ENCODE measurements at places on chromosomes 1 and 21.

GRCh38 chr1:20590306-20590777 is 1.4 kb downstream of the CDA start:
- no peak overlapping the region for H3K27ac ChIP-seq
- no peak for DNase-seq
- peaks cover 7% of the 10 kb centered on the region for H3K4me1 ChIP-seq
- no peaks in the 10 kb centered on the region for H3K36me3 ChIP-seq
- H3K4me3 ChIP-seq: no peak overlapping the region

GRCh38 chr21:35849144-35849543 is 211.2 kb downstream of the SETD4 start:
- DNase-seq: no peak
- no peaks in the 10 kb centered on the region for H3K36me3 ChIP-seq
- peaks cover 52% of the 10 kb centered on the region for H3K27me3 ChIP-seq

- no peaks in the 10 kb centered on the region for H3K4me1 ChIP-seq
- DNase-seq: no peak
- no peak overlapping the region for H3K27ac ChIP-seq
Observed at GRCh38 chr1:6065093-6065858, 19.6 kb downstream of the KCNAB2 start.

GRCh38 chr1:183837062-183837461 is 32.1 kb downstream of the RGL1 start:
- H3K27ac ChIP-seq: no peak overlapping the region
- peaks cover 3% of the 10 kb centered on the region for H3K4me1 ChIP-seq
- no peaks in the 10 kb centered on the region for H3K27me3 ChIP-seq
- no peak for DNase-seq
- no peaks in the 10 kb centered on the region for H3K36me3 ChIP-seq

DNA sequence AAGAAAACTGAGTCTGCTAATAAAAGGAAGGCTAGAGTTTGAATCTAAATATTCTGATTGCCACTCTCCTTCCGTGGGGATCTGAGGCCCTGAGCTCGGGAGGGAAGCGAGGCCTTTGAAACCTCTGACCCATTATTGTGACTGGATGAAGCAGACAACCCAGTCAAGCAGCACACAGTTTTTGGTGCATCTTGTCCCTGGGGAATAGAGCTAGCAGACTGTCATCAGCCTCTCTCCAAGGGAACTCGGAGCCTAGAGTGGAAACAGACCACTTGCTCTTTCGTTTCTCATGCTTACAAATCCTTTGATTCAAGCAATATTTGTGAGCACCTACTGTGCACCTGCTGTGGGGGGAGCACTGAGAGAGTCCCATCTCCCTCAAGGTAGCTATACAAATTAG is 133.2 kb upstream of the KLHDC7A start:
- no peak overlapping the region for H3K4me3 ChIP-seq
- peaks cover 4% of the 10 kb centered on the region for H3K27me3 ChIP-seq
- H3K4me1 ChIP-seq: no peaks in the 10 kb centered on the region
- DNase-seq: no peak
- no peaks in the 10 kb centered on the region for H3K36me3 ChIP-seq

Data from naive B cell (primary cell).